ENCODE measurements at places on chromosomes 12 and 14.

DNA sequence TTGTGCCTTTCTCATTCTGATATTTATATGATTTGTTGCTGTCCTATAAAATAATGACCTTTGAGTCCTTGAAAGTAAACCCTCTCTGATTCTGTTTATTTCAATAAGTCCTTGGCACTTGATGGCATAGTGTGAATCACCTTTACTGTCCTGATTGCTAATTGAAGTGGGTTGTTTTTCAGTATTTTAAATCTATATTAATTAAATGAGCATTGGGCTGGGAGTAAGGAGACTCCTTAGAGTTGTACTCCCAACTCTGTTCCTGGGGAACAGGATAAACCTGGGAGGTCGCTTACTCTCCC, 235.7 kb downstream of the EGLN3 start:
- no peak for DNase-seq

DNA sequence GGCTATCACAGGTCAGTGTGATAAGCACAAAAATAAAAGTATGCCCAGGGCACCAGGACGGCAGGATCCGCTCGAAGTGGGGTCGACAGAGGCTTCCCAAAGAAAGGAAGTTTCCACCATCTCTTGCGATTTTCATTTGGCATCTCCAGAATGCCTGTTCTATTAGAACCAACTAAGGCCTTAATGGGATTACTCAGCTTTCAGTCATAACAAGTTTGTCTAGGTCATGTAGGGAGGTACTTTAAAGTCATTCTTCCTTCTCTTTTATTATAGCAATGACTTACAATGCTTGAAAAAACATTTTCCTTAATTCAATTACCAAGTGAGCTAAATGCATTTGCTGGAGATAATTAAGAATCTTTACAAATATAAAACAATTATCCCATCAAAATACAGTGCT, 83.6 kb upstream of the DIO3 start:
- DNase-seq, result no peak

- DNase-seq, result no peak
Observed at GRCh38 chr14:30657606-30658163, 35.6 kb downstream of the SCFD1 start.

DNA sequence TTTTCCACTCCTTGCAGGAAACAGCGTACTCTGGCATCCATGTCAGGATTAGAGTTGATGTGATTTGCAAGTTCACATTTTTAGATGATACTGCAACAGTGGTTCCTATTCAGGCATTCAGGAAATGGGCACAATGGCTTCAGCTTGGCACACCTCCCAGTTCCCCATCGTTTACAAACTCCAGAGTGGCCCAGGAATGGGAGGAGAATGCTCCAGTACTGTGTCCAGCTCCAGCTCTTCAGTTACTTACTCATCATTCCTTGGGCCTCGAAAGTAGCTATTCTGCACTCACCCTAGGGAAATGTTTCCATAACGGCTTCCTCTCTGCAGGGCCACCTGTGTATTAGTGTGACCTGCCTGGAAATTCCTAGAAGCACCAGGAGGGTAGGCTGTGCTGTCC, 239.7 kb upstream of the RGS6 start:
- peak; percentile 71 for DNase-seq

DNA sequence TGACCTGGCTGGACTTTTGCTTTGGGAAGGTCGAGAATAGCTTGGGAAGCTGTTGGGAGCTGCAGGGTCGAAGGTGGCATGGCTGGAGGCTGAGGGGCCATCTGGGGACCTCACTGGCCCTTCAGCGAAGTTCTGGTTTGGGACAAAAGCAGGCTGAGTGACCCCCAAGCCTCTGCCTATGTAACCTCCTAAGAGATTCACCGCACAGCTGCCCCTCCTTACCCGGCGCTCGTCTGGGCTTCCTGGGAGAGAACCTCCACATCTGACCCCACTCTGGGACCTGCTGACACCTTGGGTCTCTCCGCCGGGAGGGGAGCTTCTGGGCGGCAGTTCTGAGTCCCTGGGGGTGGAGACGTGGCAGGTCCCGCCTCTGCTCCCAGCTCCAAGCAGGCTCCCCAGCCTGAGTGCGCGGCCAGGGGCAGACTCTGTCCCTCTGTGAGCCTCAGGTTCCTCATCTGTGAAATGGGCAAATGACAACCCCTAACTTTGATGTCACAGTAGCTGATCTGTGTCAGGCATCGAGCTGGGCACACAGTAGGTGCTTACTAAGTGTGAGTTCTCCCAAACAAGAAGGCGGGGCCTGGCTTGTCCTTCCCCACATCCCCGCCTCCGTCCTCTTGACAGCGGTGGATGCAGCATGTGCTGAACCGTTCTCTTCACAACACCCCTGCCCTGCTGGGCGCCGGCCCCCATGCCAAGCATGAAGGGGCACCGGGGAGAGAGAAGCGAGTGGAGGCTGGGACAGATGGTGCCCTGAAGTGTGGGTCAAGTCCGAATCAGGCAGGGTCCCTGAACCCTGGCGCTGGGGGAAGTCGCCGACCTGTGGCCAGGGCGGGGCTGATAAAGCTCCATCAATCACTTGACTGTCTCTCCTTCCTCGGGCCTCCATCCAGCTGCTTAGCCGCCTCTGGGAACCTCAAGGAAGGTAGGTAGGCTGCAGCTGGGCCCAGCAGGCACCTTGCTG, 3.8 kb downstream of the EXOC3L4 start:
- DNase-seq, result no peak

DNA sequence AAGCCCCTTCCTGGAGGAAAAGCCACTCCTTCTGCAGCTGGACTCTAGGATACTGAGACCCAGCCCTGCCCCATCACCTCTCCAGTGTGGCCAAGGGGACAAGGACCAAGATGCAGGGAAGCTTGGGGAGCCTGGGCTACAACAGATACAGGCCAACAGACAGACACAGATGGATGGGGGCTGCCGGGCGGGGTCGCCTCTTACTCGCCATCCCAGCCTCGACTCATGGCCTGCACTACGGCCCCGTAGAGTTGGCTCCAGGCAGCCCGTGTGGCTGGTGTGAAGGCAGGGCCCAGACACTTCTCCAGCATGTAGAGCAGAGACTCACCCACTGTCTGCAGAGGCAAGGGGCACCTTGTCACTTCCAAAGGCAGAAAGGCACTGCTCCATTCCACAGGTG, 4.7 kb downstream of the NGB start:
- no peak for DNase-seq
